ENCODE measurements at places on chromosomes 5 and 9.

- DNase-seq: no peak
These were observed 326.5 kb downstream of the NTRK2 start for GRCh38 chr9:84996029-84996428.

GRCh38 chr5:111353035-111353434, 128.9 kb downstream of the CAMK4 start:
- DNase-seq: no peak

DNA sequence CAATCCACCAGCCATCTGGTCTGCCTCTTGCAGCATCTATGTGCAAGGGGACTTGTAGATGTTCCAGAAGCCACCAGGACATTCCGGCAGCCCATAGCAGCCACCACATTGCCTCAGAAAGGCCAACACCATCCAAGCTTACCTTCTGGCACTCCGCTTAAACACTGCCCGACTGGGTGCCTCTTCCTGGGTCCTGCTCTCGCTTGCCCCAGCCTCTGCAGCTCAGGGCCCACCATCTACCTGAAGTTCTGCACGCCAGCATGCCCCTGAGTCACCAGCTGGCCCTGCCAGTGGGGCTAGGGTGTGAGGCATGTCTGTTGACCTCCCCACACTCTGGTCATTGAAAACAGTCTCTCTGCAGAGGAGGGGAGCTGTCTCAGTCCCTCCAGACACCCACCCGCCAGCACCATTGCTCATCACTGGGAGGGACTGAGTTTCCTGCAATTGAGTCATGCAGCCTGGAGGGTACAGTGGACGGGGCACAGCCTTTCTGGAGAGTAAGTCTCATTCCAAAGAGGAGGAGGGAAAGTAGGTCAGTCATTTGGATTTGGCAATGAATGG, 16.9 kb upstream of the COL5A1 start:
- DNase-seq: no peak

GRCh38 chr5:143176048-143176447, 227.4 kb downstream of the NR3C1 start:
- no peak for DNase-seq

GRCh38 chr5:52498607-52499006, 289.1 kb upstream of the ITGA1 start:
- DNase-seq: no peak

Measured in epithelial cell of proximal tubule (primary cell).